ENCODE measurements at places on chromosomes 11 and 22. TPM values are rescaled to one million over a fixed set of nuclear protein-coding genes. Genes with fewer than 3 reads are reported as not detected.

Gene GAL3ST1
- total RNA-seq: under 0.01 TPM

Gene ASCL2
- total RNA-seq: not detected

Gene INS
- not detected for total RNA-seq

Gene MRGPRX3
- total RNA-seq: 0.33 TPM

Gene C11orf21
- total RNA-seq: not detected

Gene PANX3
- not detected for total RNA-seq

Gene PTGDR2
- under 0.01 TPM for total RNA-seq

Gene OR5P2
- not detected for total RNA-seq

Gene EI24
- 122 TPM for total RNA-seq

Gene LAMTOR1
- total RNA-seq: 88.4 TPM

Gene ABCG4
- total RNA-seq: under 0.01 TPM

Gene DEUP1
- total RNA-seq: not detected

Gene TUB
- 0.11 TPM for total RNA-seq

Gene FOLH1
- not detected for total RNA-seq

Gene OR52H1
- 0.09 TPM for total RNA-seq

Gene MFRP
- total RNA-seq: not detected

Gene CLTCL1
- 3.1 TPM for total RNA-seq

Gene TRPM5
- not detected for total RNA-seq

Gene SLC6A5
- total RNA-seq: not detected

Gene CEP126
- total RNA-seq: 2.1 TPM

Gene GVQW3
- total RNA-seq: 0.43 TPM

Gene NLRP14
- total RNA-seq: not detected

Gene RHOG
- 9.4 TPM for total RNA-seq

Gene GPR152
- total RNA-seq: not detected

Gene ZP1
- not detected for total RNA-seq

Gene GP1BB
- 3.3 TPM for total RNA-seq

Gene POLD3
- total RNA-seq: 9.9 TPM

Gene ALX4
- total RNA-seq: not detected

Gene ACTN3
- not detected for total RNA-seq

Gene CHRDL2
- 0.77 TPM for total RNA-seq

Gene OR2D2
- total RNA-seq: not detected

Gene XBP1
- 90.9 TPM for total RNA-seq

Gene SAA1
- not detected for total RNA-seq

Gene HIC2
- total RNA-seq: 2.4 TPM

Gene MS4A2
- not detected for total RNA-seq

Gene CACNA1I
- not detected for total RNA-seq

Gene BCO2
- total RNA-seq: 1.1 TPM

Gene PKP3
- total RNA-seq: 0.11 TPM

Gene CTR9
- 46.1 TPM for total RNA-seq

Gene NAALAD2
- 0.11 TPM for total RNA-seq

Gene LINC01488
- total RNA-seq: under 0.01 TPM

Gene CASP5
- not detected for total RNA-seq

Gene ART1
- total RNA-seq: not detected

Gene OTOG
- total RNA-seq: not detected

Gene OR8A1
- total RNA-seq: not detected

Gene ADAMTS8
- not detected for total RNA-seq

Gene OR8K5
- total RNA-seq: not detected

Gene P2RY6
- 0.17 TPM for total RNA-seq

Gene YPEL4
- total RNA-seq: 0.11 TPM

Gene OR52E4
- not detected for total RNA-seq

Gene CD3E
- total RNA-seq: not detected

Gene HORMAD2
- not detected for total RNA-seq

Gene OR4A16
- not detected for total RNA-seq

Gene BAIAP2L2
- total RNA-seq: 0.33 TPM

All from dermis lymphatic vessel endothelial cell (primary cell).